ENCODE measurements at places on chromosomes 5 and 9.

GRCh38 chr5:179254638-179255271 is 90.5 kb downstream of the ADAMTS2 start:
- no peak overlapping the region for H3K4me3 ChIP-seq
- H3K4me1 ChIP-seq, result no peaks in the 10 kb centered on the region
- DNase-seq, result peak; percentile 15
- H3K27me3 ChIP-seq, result no peaks in the 10 kb centered on the region

- H3K27ac ChIP-seq, result no peak overlapping the region
- H3K36me3 ChIP-seq, result no peaks in the 10 kb centered on the region
- H3K27me3 ChIP-seq, result peaks cover 10% of the 10 kb centered on the region
- no peak for DNase-seq
- no peaks in the 10 kb centered on the region for H3K4me1 ChIP-seq
Measured at GRCh38 chr5:180155365-180155926, 53.6 kb downstream of the RASGEF1C start.

- H3K36me3 ChIP-seq, result no peaks in the 10 kb centered on the region
- H3K4me3 ChIP-seq, result no peak overlapping the region
- H3K27me3 ChIP-seq, result no peaks in the 10 kb centered on the region
- H3K27ac ChIP-seq, result no peak overlapping the region
- H3K4me1 ChIP-seq, result no peaks in the 10 kb centered on the region
- DNase-seq, result no peak
Measured at GRCh38 chr5:57878301-57878722, 395.7 kb upstream of the ACTBL2 start.

- no peaks in the 10 kb centered on the region for H3K36me3 ChIP-seq
- no peak overlapping the region for H3K27ac ChIP-seq
- no peaks in the 10 kb centered on the region for H3K27me3 ChIP-seq
- no peak for DNase-seq
Measured at GRCh38 chr5:23025629-23026233, 172.6 kb upstream of the CDH12 start.

DNA sequence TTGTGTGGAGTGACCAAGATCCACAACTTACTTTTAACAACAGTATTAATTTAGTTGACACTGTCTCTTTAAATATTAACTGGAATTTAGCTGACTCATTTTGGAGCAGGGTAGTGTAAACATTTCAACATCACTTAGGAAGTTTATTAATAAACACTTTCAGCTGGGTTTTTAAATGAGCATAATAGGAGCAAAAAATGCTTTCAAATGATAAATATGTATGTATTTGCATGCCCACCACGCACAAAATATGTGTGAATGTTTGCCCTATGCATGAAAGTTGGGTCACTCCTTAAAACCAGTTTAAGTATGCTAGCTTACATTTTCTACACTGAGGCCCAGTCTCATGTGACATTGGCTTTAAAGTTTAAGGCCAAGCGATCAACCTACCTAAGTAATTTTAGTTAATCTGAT is 2.9 kb downstream of the ZFAND5 start:
- H3K4me3 ChIP-seq, result peak overlapping the region; percentile 82
- H3K27me3 ChIP-seq, result no peaks in the 10 kb centered on the region
- peaks cover 20% of the 10 kb centered on the region for H3K4me1 ChIP-seq
- no peak for DNase-seq

DNA sequence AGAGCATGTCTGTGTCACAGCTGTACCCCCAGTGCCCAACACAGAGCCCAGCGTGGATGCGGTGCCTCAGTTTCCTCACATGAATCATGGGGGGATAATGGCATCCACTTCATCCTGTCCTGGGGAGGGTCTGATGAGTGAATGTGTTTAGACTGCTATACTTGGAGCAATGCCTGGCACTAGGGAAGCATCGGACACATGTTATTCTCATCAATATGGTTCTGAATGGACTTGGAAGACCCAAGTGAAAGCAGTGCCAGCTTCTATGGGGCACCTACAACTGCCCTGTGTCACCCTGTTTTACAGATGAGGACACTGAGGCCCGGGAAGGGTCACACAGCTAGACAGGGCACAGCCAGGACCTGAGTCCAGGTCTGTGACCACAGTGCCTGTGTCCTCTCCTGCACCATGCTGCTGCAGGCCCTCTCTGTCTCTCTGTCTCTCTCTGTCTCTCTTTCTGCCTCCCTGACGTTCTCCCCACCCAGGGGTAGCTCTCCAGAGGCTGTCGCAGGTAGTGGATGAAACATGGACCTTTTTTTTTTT is 42.3 kb upstream of the NEK6 start:
- H3K4me1 ChIP-seq, result peaks cover 2% of the 10 kb centered on the region
- H3K36me3 ChIP-seq, result no peaks in the 10 kb centered on the region
- H3K27me3 ChIP-seq, result no peaks in the 10 kb centered on the region
- H3K4me3 ChIP-seq, result no peak overlapping the region
- DNase-seq, result peak; percentile 23
- no peak overlapping the region for H3K27ac ChIP-seq

DNA sequence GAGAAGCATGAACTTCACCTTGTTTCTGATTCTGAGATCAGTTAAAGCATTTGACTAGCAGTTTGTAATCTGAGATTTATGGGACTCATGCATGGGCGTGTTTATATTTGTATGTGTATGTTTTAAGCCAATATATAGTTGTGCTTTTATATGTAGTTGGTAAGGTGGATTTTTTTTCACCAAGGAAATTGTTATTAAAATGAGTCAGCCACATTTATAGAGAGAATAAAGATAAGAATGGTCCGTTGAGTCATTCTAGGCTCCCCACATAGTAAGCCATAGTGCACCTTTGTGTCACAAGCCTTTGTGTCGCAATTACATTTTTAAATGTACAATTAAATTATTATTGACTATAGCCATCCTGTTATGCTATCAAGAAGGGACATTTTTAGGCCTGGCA is 89.0 kb downstream of the NLN start:
- DNase-seq, result no peak
- H3K27ac ChIP-seq, result peak overlapping the region; percentile 37
- no peak overlapping the region for H3K4me3 ChIP-seq

- H3K27me3 ChIP-seq, result no peaks in the 10 kb centered on the region
- H3K4me3 ChIP-seq, result no peak overlapping the region
- no peaks in the 10 kb centered on the region for H3K36me3 ChIP-seq
- no peak for DNase-seq
Measured at GRCh38 chr5:116320486-116320885, 235.7 kb downstream of the COMMD10 start.

DNA sequence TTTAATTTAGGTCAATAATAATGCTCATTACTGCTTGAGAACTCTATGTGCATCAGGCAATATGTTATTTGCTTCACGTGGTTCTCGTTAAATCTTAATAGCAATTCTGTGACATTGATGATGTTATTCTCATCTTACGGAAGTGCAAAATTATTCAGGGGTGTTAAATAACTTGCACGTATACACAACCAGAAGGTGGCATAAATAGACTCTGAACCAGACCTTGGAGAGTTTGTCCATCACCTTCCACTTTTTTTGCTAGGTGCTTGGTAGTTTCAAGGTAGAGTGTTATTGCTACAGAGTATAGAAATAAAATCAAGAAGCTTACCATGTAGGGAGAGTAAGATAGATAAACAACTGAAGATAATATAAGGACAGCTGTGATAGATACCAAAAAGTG is 23.6 kb upstream of the TNFAIP8 start:
- peaks cover 41% of the 10 kb centered on the region for H3K4me1 ChIP-seq
- H3K4me3 ChIP-seq, result no peak overlapping the region
- no peaks in the 10 kb centered on the region for H3K27me3 ChIP-seq
- peak overlapping the region; percentile 84 for H3K27ac ChIP-seq

DNA sequence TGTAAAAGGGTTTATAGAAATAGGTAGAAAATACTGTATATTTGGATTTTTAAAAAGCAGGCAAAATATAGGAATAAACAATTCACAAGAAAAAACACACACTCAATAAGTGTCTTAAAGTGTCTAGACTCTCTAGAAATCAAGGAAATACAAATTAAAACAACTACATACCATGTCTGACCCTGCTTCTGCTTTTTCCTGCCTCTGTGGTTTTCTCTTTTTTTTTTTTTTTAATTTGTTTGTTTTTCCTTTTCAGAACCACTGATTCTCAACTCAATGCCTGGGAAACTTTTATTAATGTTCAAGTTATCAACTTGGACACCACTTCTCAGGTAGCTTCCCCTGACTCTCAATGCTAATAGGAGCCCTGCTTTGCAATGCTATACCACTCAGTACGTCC is 25.5 kb upstream of the TAS2R1 start:
- no peaks in the 10 kb centered on the region for H3K36me3 ChIP-seq
- no peak overlapping the region for H3K4me3 ChIP-seq
- H3K4me1 ChIP-seq, result no peaks in the 10 kb centered on the region

- H3K27ac ChIP-seq, result no peak overlapping the region
- DNase-seq, result no peak
- no peaks in the 10 kb centered on the region for H3K27me3 ChIP-seq
- peaks cover 5% of the 10 kb centered on the region for H3K4me1 ChIP-seq
- H3K36me3 ChIP-seq, result no peaks in the 10 kb centered on the region
- H3K4me3 ChIP-seq, result no peak overlapping the region
Measured at GRCh38 chr5:153818626-153819025, 220.1 kb downstream of the FAM114A2 start.

GRCh38 chr5:82635561-82636288 is 357.6 kb upstream of the RPS23 start:
- peaks cover 17% of the 10 kb centered on the region for H3K4me1 ChIP-seq
- no peaks in the 10 kb centered on the region for H3K36me3 ChIP-seq
- no peaks in the 10 kb centered on the region for H3K27me3 ChIP-seq

GRCh38 chr5:142117579-142118151 is 9.1 kb downstream of the NDFIP1 start:
- H3K27me3 ChIP-seq, result no peaks in the 10 kb centered on the region
- peaks cover 38% of the 10 kb centered on the region for H3K4me1 ChIP-seq
- H3K4me3 ChIP-seq, result no peak overlapping the region

GRCh38 chr5:162128117-162128516 is 60.5 kb downstream of the GABRG2 start:
- DNase-seq, result no peak
- no peaks in the 10 kb centered on the region for H3K36me3 ChIP-seq
- H3K27ac ChIP-seq, result no peak overlapping the region
- no peak overlapping the region for H3K4me3 ChIP-seq
- H3K27me3 ChIP-seq, result peaks cover 22% of the 10 kb centered on the region
- no peaks in the 10 kb centered on the region for H3K4me1 ChIP-seq

DNA sequence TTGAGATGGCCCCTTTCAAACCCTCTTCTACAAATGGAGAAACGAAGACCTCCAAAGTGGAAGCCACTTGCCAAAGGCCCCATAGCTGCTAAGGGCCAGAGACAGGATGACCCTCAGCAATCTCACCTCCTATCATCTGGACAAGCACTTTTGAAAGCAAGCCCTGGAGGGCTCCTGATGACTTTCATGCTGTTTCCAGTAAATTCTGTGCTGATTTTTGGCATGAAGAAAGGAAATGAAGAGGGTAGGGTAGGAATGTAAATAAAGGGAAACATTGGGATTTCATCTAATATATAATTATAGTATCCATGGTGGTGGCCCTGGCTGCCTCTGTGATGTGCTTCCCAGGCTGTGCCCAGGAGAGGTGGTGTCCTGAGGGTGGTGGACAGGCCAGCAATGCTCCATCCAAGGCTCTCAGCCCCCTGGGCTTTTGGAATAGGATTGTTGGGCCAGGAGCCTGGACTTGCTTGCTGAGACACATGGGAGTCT is 208.0 kb upstream of the TRIM32 start:
- H3K27ac ChIP-seq, result no peak overlapping the region
- H3K27me3 ChIP-seq, result no peaks in the 10 kb centered on the region

DNA sequence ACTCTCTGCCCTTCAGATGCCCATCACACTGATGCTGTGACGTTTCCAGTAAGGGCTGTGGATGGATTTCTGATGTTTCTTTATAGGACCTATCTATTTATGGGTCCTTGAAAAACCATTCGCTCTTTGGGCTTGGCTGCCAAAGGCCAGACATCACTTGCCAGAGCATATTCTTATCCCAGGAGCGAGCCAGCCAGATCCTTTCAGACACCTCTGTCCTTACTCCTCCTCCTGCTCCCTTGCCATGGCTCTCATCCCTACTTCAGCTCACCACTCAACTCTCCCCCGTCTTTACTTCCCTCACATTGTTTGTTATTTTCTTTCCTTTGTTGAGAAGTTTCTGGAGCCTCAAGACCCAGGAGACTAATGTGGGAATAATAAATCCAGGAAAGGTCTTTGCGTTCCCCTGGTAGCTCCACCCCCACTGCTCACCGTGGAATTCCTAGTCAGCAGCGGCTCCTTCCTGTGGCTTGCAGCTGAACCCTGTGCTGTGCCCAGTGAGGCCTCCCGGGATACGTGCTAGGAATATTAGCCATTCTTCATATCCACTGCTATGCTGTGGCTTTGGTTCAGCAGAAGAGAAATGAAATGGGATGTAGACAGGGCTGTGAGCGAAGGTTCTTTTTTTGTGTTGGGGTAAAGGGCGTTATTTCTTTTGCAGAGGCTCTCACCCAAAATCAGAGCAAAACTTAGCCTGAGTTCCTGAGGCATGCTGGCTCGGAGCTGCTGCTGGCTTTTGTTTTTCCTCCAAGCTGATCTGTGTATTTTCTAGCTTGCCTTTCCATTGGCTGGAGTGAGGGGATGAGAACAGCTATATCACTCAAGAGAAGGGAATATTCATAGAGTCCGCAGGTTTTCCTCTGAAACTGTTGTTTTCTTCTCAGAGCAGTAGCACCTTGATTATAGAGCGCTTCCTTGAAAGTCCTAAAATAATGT is 171.1 kb downstream of the SAXO1 start:
- no peak overlapping the region for H3K27ac ChIP-seq
- DNase-seq, result no peak
- no peak overlapping the region for H3K4me3 ChIP-seq
- H3K27me3 ChIP-seq, result no peaks in the 10 kb centered on the region

GRCh38 chr9:110650991-110651411 is 17.6 kb upstream of the MUSK start:
- H3K27me3 ChIP-seq, result no peaks in the 10 kb centered on the region
- no peak overlapping the region for H3K4me3 ChIP-seq
- DNase-seq, result no peak
- no peaks in the 10 kb centered on the region for H3K36me3 ChIP-seq
- peaks cover 14% of the 10 kb centered on the region for H3K4me1 ChIP-seq

GRCh38 chr5:172479034-172479783 is 24.9 kb upstream of the SH3PXD2B start:
- H3K27me3 ChIP-seq, result no peaks in the 10 kb centered on the region
- no peaks in the 10 kb centered on the region for H3K4me1 ChIP-seq
- no peak overlapping the region for H3K4me3 ChIP-seq
- no peaks in the 10 kb centered on the region for H3K36me3 ChIP-seq

- no peaks in the 10 kb centered on the region for H3K4me1 ChIP-seq
- H3K27ac ChIP-seq, result no peak overlapping the region
Measured at GRCh38 chr5:179301796-179302195, 43.5 kb downstream of the ADAMTS2 start.

DNA sequence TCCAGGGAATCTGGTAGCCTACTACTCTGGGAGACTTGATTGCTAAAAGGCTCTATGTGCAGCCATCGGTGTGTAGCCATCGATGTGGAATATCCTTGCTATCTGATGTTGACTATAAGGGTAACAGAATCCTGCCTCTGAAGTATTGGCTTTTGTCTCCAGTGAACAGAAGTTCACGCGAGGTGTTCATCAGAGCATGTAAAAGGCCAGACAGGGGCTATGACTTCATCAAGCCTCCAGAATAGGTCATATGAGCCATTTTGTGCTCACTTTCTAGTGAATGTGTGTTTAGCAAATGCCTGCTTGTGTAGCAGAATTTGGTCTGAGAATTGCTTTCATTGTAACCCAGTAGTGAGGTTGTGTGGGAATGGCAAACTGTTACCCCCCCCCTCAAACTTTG is 66.8 kb upstream of the RAD23B start:
- H3K36me3 ChIP-seq, result no peaks in the 10 kb centered on the region
- H3K4me1 ChIP-seq, result peaks cover 28% of the 10 kb centered on the region
- no peak overlapping the region for H3K27ac ChIP-seq
- H3K27me3 ChIP-seq, result no peaks in the 10 kb centered on the region
- no peak overlapping the region for H3K4me3 ChIP-seq
